Amniotic stem cell (primary cell): ENCODE measurements at places on chromosomes 7 and 10.

- DNase-seq: no peak
Observed at GRCh38 chr10:121069061-121069850, 218.1 kb downstream of the WDR11 start.

DNA sequence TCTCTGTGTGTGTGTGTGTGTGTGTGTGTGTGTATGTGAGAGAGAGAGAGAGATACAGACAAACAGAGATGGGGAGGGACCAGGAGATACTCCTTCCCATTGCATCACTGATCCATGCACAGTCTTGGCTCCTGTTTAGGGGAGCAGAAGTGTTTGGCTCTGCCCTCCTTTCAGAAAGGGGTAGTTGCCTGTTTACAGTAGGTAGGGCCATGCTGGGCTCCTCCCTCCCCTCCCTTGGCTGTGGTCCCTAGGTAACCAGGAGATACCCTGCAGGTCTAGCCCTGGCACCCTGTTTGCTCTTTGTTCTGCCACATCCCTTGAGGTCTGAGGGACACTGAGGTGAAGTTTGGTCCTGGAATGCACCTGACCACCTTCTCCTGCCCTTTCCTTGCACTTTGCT, 95.3 kb downstream of the RAMP3 start:
- DNase-seq: no peak

DNA sequence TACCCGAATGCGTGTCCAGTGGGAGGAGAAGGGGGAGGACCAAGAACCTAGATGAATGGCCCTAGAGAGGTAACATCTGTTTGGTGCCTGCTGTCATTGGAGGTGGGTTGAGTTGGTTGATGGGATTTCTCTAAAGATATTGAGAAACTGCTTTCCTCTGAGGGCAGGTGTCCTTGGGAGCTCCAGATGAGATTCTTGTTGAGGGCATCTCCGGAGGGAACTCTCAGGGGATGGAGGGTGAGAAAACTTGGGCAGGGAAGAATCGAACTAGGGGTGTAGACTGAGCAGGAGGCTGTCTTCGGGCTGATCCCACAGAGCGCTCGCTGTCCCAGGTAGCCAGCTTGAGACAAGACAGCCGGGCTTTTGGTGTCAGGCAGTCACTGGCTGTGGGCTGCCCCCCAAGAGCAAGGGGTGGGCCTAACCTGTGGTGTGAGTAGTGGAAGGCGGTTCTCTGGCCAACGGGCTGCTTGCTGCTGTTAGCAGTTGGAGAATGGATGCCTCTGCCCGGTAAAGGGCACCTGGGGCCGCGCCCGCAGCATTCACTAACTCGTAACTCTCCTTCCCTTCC, 3.7 kb downstream of the IRF5 start:
- DNase-seq: no peak

DNA sequence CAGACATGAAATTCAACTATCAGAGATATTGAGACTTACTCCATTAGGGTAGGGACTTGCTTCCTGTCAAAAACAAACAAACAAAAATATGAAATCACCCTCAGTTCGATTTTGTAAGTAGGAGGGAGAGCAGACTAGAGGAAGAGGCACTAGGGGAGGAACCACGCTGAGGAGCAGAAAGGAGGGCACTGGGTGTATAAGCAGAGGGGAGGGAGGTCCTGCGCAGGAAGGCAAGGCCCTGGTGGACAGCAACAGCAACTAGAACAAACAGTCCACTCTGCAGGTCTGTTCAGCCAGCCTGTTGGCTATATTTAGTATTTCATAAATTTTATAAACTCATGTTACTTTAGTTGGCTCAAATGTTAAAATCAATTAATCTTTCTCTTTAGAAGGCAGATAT, 937.1 kb upstream of the C7orf33 start:
- DNase-seq: no peak

- no peak for DNase-seq
Observed at GRCh38 chr10:90916392-90917237, 4.3 kb downstream of the ANKRD1 start.

GRCh38 chr7:6423942-6424701, 23.6 kb downstream of the DAGLB start:
- DNase-seq: no peak

DNA sequence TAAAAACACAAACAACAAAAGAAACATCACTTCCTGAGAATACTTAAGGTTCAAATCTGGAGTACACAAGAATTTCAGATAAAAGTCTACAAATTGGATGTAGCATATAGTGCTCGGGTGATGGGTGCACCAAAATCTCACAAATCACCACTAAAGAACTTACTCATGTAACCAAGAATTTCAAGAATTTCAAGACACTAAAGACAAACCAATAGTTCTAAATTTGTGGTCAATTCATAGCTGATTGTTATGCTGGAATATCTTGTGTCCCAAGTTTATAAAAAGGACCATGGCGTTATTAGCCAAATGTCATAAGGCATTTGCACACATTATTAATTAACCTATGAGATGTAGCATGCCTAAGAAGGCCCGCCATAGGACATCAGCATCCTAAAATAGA, 1204.1 kb upstream of the AUTS2 start:
- no peak for DNase-seq

DNA sequence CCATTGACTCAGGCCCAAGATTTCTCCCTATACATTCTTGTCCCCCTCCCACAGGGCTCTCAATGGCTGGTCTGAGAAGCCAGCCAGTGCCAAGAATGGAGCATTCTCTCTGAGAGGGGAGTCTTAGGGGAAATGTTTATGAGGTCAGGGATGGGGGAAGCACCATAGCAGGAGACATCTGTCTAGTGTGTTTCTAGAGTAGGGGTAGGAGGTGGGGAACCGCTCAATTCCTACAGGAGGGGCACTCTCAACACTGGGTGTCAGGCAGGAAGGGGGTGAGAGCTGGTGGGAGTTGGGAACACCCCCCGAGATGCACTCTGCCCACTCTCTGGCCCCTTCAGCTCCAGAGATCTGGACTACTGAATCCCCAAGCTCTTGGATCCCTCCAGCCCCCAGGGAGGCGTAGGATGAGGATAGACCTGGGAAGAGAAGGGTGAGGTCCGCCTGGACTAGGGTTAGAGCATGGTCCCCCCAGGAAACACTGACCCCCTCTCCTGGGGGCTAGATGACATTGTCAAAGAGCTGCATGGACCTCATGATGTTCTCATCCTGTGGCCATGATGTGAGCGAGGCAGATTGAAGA, 8.7 kb upstream of the OGA start:
- DNase-seq: no peak

DNA sequence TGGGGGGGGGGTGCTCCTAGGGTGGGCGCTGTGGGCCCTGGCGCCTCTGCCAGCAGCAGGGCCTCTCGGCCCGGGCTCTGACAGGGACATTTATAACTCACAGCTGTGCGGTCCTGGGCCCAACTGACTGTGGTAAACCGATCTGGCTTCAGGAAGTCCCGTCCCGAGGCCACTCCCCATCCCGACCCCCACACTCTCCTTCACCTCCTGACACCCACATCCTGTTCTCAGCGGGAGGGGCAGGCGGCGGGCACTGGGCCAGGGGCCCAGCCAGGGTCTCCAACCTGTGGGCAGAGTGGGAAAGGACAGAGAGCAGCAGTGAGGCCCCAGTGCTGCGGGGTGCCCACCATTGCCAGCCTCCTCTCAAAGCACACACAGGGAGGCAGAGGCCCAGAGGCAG, 69.1 kb downstream of the ZMIZ1 start:
- DNase-seq: no peak

DNA sequence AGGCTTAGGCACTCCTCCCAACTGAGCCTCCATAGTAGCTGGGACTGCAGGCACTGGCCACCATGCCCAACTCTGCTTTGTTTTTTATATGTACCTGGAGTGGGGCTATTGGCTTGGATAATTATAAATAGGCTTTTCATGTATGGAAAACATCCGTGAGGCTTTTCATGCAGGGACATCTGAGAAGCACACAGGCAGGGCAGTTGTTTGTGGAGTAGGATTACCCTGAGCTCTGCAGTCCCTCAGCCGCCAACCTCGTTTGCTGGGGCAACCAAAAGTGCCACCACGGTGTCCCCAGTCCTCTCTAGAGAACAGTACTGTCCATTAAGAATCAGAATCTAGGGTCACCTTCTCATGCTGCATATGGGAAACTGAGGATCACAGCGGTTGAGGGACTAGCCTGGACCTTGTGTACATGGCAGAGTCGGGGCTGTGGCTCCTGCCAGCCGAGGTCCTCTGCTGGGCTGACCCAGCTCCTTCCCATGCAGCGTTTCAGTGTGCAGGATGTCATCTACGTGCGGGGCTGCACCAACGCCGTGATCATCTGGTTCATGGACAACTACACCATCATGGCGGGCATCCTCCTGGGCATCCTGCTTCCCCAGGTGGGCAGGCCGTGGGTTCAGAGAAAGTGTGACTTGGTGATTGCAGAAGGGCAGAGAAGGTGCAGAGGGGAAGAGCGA, 54.5 kb downstream of the TSPAN15 start:
- DNase-seq: no peak

GRCh38 chr7:116097365-116098009, 66.9 kb upstream of the TFEC start:
- no peak for DNase-seq

DNA sequence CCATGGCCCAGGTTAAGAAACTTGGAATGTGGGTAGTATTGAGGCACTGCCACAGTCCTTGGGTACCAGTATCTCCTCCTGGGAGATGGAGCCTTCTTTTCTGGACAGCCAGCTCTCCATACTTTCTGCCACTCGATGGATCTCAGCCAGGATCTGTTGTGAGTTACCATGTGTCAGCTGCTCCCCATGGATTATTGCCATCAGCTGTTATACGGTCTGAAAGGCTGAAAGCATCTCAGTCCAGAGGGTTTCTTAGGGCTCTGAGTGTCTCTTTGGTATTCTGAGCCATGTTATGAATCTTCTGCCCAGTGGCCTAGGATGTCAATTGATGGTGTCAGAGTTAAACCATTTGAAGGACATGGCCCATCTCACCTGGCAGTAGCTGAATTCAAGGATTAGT, 197.5 kb downstream of the C7orf25 start:
- no peak for DNase-seq

- no peak for DNase-seq
Observed at GRCh38 chr10:8712656-8713055, 658.2 kb downstream of the GATA3 start.

GRCh38 chr7:101402081-101402779, 39.6 kb downstream of the COL26A1 start:
- DNase-seq: peak; percentile 43

DNA sequence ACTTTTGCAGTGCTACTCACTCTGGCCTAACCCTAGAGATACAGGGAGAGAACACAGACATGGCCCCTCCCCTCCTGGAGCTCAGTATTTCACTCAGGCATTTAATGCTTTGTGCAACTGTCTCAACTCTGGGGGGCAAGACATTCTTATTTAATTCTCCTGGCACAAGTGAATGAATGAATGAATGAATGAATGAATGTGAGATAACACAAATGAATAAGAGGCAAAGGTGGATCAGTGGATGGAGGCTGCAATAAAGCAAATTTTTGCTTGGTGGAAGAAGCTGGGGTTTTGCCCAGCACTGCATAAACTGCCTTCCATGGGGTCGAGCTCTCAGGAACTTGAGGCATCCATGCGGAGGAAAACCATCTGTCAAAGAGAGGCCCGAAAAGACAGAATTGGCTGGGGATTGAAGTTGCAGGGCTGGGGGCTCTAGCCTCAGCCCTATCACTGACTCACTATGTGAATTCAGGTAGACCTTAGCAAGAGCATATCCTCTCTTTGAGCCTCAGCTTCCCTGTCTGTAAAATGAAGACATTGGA, 441.4 kb upstream of the ZMIZ1 start:
- DNase-seq: no peak

- DNase-seq: no peak
Observed at GRCh38 chr7:77833136-77833535, 34.6 kb downstream of the PHTF2 start.

- no peak for DNase-seq
Observed at GRCh38 chr7:29412912-29413311, 150.7 kb upstream of the PRR15 start.

- no peak for DNase-seq
Observed at GRCh38 chr10:30095631-30096422, 36.4 kb upstream of the JCAD start.

- no peak for DNase-seq
Observed at GRCh38 chr7:38806912-38807311, 102.1 kb downstream of the VPS41 start.

DNA sequence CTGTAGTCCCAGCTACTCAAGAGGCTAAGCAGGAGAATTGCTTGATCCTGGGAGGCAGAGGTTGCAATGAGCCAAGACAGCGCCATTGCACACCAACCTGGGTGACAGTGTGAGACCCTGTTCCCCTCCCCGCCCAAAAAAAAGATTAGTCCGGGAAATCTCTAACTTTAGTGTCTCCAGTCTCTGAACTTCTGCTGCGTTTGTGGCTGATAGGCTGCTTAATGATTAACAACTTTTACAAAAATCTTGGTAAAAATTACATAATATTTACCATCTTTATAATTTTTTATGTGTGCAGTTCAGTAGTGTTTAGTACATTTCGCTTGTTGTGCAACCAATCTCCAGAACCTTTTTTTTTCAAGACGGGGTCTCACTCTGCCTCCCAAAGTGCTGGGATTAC, 9.7 kb upstream of the PLAU start:
- DNase-seq: no peak

GRCh38 chr10:114379631-114380041, 24.7 kb downstream of the AFAP1L2 start:
- DNase-seq: no peak

- no peak for DNase-seq
Observed at GRCh38 chr10:80344276-80344675, 12.3 kb downstream of the DYDC1 start.

DNA sequence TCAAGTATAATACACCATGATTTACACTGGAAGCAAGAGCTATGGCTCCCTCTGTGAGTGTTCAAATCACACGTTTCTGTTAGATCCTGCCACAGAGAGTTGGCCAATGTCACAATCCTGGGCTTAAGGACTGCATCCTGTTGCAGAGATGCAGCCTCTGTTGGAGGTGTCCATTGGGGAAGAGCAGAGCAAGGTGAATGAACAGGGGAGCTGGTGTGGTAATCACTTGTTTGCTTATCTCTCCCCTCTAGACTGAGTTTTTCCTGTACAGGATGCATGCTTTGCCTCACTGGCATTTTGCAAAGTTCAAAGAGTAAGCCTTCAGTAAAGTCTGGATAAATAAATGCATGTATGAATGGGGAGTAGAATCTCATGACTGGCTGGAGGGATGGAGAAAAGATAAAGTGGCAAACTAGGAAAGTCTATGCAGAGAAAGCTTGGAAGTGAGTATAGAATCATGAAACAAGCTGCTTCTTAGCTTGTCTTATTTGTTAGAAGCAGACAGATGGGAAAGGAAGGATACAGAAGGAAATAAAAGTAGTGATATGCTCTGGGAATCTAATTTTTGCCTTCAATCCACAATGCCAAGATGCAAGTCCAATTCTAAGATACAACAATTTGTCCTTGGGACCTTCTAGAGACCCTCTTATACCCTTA, 605.9 kb downstream of the KCNMA1 start:
- no peak for DNase-seq

DNA sequence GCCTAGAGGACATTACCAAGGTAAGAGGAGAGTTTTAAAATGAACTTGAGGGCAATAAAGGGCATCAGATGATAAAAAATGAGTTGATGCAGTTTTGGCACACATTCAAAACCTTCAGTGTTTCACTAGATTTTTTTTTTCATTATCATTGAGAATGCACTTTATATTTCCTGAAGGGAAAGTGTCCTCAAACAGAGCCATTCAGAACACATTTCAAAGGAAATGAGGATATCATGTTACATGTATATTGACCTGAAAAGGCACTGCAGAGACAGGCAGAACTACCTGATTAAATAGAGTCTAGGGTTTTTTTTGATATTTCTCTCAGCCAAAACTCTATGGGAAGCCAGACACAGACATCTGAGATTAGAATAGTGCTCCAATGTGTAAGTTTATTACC, 454.0 kb downstream of the NEBL start:
- no peak for DNase-seq

GRCh38 chr7:117827862-117828261, 45.4 kb downstream of the CTTNBP2 start:
- DNase-seq: no peak
